ENCODE measurements at places on chromosomes 1 and 21. TPM values are rescaled to one million over a fixed set of nuclear protein-coding genes. Genes with fewer than 3 reads are reported as not detected.
A peak's percentile ranks its signal among the peaks of the same experiment; 100 is the strongest.

GRCh38 chr1:180279651-180280050 is 49.6 kb downstream of the LHX4 start:
- peaks cover 12% of the 10 kb centered on the region for H3K4me1 ChIP-seq
- H3K4me3 ChIP-seq, result no peak overlapping the region
- H3K27me3 ChIP-seq, result no peaks in the 10 kb centered on the region
- no peak for DNase-seq

DNA sequence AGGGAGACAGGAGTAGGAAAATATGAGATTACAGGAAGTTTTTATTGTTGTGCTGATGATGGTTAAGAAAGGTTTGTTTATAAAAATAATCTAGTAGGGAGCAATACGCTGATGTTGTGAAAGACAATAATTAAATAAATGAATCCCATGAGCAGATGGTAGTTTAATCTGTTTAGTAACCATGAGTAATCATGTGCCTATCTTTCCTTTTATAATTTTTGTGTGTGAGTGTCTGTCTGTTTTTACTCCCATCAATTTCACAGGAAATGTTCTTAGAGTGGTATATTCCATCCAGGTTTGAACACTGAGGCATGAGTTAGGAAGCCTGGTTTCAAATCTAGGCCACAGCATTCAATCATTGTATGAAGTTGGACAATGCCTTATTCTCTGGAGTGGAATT is 180.5 kb downstream of the OLFM3 start:
- peak overlapping the region; percentile 34 for H3K27ac ChIP-seq
- no peaks in the 10 kb centered on the region for H3K27me3 ChIP-seq
- no peak for DNase-seq
- H3K36me3 ChIP-seq, result no peaks in the 10 kb centered on the region
- H3K4me3 ChIP-seq, result no peak overlapping the region

GRCh38 chr1:61279570-61279969 is 197.2 kb downstream of the NFIA start:
- H3K4me1 ChIP-seq, result no peaks in the 10 kb centered on the region
- H3K27ac ChIP-seq, result no peak overlapping the region
- no peak for DNase-seq
- H3K36me3 ChIP-seq, result no peaks in the 10 kb centered on the region
- no peak overlapping the region for H3K4me3 ChIP-seq

Gene CA14
- polyA plus RNA-seq, result 0.08 TPM

DNA sequence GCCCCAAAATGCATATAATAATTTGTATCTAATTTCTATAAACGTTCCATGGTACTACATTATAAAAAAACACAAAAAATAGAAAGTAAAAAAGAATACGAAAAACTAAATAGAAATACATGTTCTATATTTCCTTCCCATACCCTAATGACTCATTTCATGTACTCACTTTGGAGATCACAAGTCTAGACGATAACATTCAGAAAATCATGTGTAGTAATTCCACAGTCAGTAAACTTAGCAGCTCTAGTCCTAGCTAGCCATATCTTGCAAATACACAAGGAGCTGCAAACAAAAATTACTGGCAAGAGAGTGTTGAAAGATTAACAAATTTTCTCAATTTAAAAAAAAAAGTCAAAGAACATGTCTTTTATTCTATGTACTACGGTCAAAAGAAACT is 1.4 kb downstream of the GOLPH3L start:
- H3K27me3 ChIP-seq, result no peaks in the 10 kb centered on the region
- no peak overlapping the region for H3K4me3 ChIP-seq
- DNase-seq, result no peak
- peaks cover 9% of the 10 kb centered on the region for H3K4me1 ChIP-seq

- H3K27ac ChIP-seq, result no peak overlapping the region
- H3K4me3 ChIP-seq, result no peak overlapping the region
- H3K36me3 ChIP-seq, result no peaks in the 10 kb centered on the region
- H3K27me3 ChIP-seq, result no peaks in the 10 kb centered on the region
Observed at GRCh38 chr1:40630488-40631223, 34.8 kb downstream of the RIMS3 start.

DNA sequence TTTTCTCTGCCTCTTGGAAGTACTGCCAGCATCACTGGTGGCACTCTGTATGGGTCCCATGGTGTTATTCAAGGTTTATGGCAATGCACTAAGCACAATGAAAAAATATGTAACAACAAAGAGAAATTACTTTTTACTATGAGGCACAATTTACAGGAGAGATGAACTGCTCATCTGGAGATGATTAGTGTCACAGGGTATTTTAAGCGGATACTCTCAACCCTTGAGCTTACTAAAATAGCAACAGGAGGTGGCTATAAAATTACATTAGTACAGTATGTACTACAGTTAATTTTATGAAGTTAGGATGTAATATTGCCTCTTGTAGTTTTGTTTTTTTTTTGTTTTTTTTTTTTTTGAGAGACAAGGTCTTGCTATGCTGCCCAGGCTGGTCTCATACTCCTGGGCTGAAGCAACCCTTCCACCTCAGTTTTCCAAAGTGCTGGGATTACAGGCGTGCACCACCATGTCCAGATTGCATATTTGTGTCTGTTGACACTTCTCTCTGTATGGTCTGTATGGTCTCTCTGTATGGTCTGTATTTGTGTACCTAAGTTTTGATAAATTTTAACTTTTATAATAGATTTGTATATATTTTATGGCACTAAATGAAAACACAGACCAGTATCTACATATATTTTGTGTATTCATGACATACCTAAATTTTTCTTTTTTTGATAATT is 175.6 kb upstream of the HP1BP3 start:
- H3K4me1 ChIP-seq, result no peaks in the 10 kb centered on the region
- H3K36me3 ChIP-seq, result peaks cover 28% of the 10 kb centered on the region
- no peak overlapping the region for H3K4me3 ChIP-seq
- no peak overlapping the region for H3K27ac ChIP-seq
- H3K27me3 ChIP-seq, result no peaks in the 10 kb centered on the region

DNA sequence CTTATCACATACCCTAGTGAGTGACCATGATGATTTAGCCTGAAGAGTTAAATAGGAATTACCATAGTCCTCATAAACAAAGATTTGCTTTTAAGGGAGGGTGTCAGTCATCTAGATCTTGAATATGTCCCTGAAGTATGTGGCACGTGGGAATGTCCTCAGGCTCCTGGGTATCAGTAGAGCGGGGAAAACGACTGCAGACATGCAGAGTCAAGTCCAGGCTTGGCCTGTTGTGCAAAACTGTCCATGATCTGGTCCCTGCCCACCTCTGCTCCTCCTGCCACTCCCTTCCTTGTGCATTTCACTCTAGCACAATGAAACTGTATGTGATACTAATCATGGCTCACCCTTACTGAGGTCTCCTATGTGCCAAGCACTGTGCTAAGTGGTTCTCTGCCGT is 12.9 kb downstream of the MOV10 start:
- peaks cover 17% of the 10 kb centered on the region for H3K36me3 ChIP-seq
- no peak overlapping the region for H3K27ac ChIP-seq
- H3K4me1 ChIP-seq, result no peaks in the 10 kb centered on the region
- no peak overlapping the region for H3K4me3 ChIP-seq
- H3K27me3 ChIP-seq, result no peaks in the 10 kb centered on the region

Gene CELA2B
- polyA plus RNA-seq, result not detected

- H3K4me1 ChIP-seq, result no peaks in the 10 kb centered on the region
- H3K36me3 ChIP-seq, result no peaks in the 10 kb centered on the region
- H3K4me3 ChIP-seq, result no peak overlapping the region
- DNase-seq, result no peak
- H3K27me3 ChIP-seq, result no peaks in the 10 kb centered on the region
Observed at GRCh38 chr1:230578616-230579015, 63.7 kb upstream of the COG2 start.

GRCh38 chr1:193841857-193842256 is 655.4 kb upstream of the B3GALT2 start:
- no peak overlapping the region for H3K27ac ChIP-seq
- H3K27me3 ChIP-seq, result no peaks in the 10 kb centered on the region
- no peaks in the 10 kb centered on the region for H3K4me1 ChIP-seq
- H3K36me3 ChIP-seq, result no peaks in the 10 kb centered on the region

- H3K36me3 ChIP-seq, result peaks cover 44% of the 10 kb centered on the region
- H3K27ac ChIP-seq, result no peak overlapping the region
- H3K27me3 ChIP-seq, result no peaks in the 10 kb centered on the region
Observed at GRCh38 chr1:235253219-235253962, 74.6 kb downstream of the ARID4B start.

DNA sequence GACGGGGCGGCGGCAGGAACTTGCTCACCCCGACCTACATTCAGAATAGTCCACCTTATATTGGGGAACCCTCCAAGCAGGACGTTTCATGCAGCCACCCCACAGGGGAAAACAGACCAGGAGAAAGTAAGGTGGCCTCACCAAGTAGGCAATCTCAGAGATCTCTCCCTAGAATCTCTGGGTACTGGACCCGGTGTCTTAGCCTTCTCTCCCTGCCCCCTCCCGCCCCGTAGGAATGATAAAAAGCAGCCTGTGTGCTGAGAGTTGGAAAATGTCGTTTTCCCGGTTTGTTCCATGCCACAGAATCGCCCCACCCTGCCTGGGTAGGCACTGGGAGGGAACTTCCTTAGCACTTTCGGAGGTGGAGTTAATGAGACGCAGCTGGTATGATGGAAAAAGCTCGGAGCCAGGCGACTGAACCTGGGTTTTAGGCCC is 789 bp upstream of the PTPN14 start:
- peak; percentile 36 for DNase-seq
- H3K27me3 ChIP-seq, result no peaks in the 10 kb centered on the region
- peak overlapping the region; percentile 81 for H3K4me3 ChIP-seq
- H3K36me3 ChIP-seq, result no peaks in the 10 kb centered on the region
- peak overlapping the region; percentile 95 for H3K27ac ChIP-seq

DNA sequence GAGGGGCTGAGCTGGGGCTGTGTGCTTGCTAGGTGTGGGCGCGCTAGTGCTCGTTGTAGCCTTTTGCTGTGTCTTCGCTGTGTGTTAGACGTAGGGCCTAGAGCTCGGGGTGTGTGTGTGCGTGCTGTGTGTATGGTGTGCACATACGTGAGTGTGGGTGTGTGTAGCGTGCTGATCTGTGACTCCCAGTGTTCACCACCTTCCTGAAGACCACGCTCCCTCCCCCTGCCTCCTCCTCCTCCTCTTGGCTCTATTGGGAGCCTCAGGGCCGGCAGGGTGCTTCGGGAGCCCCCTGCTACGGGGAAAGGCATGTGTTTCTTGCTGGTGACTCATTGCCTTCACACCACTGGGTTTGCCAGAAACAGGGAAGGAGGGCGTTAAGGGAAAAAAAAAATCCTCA is 9.4 kb upstream of the KCNC4 start:
- H3K27ac ChIP-seq, result no peak overlapping the region
- H3K4me1 ChIP-seq, result no peaks in the 10 kb centered on the region
- H3K27me3 ChIP-seq, result no peaks in the 10 kb centered on the region

DNA sequence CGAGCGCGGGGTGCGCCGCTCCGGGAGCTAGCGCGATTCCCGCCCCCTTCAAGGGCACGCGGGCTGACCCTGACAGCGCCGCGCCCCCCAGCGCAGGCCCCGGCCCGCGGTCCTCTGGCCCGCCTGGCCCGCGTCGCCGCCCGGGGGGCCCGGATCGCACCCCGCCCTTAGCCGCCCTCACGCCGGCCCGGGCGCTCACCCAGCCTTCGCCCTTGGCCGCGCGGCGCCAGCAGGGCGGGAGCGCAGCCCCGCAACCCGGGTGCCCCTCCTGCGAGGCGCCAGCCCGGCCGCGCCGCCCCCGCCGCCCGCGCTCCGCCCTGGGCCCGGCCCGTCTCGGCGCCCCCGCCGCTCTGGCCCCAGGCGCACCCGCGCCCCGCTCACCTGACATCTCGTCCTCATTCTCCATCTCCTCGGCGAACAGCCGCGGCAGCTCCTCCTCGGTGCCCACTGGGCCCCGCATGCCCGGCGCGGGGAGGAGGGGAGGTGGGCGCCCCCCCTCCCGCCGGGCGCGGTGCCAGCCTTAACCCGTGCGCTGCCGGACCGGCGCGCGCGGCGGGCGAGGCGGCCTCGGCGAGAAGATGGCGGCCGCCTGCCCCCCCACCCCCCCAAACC is 451 bp downstream of the CHD5 start:
- H3K36me3 ChIP-seq, result peaks cover 7% of the 10 kb centered on the region
- H3K27ac ChIP-seq, result no peak overlapping the region
- H3K4me1 ChIP-seq, result no peaks in the 10 kb centered on the region
- peak; percentile 80 for DNase-seq

Gene C1orf210
- not detected for polyA plus RNA-seq

DNA sequence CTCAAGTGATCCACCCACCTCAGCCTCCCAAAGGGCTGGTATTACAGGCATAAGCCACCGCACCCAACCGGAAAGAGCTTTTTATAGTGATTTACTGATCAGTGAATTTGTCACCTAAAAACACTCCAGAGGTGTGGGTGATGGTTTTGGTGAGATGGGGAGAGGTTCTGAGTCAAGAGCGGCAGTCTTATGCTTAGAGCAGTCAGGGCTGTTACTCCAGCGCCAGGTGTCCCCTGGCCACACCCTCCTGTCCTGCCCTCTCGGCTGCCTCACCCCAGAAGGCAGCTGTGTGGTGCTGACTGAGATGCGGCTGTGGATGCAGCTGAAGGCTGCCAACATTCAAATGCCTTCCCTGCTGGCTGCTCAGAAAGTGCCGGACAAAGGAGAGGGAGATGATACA is 94.5 kb upstream of the LPGAT1 start:
- no peak overlapping the region for H3K4me3 ChIP-seq
- H3K27ac ChIP-seq, result no peak overlapping the region
- H3K27me3 ChIP-seq, result no peaks in the 10 kb centered on the region
- DNase-seq, result no peak
- H3K36me3 ChIP-seq, result no peaks in the 10 kb centered on the region
- peaks cover under 1% of the 10 kb centered on the region for H3K4me1 ChIP-seq

Gene KIF21B
- polyA plus RNA-seq, result 0.26 TPM

Gene HPDL
- polyA plus RNA-seq, result 0.19 TPM

- H3K27me3 ChIP-seq, result peaks cover 4% of the 10 kb centered on the region
- no peaks in the 10 kb centered on the region for H3K4me1 ChIP-seq
- no peak for DNase-seq
- H3K27ac ChIP-seq, result no peak overlapping the region
- no peak overlapping the region for H3K4me3 ChIP-seq
Observed at GRCh38 chr1:38129971-38130370, 83.4 kb upstream of the POU3F1 start.

Gene SHISA4
- 42.1 TPM for polyA plus RNA-seq

Gene UBL4B
- polyA plus RNA-seq, result not detected

Gene TFF3
- polyA plus RNA-seq, result not detected

Gene TNFRSF14
- polyA plus RNA-seq, result 0.19 TPM

- no peaks in the 10 kb centered on the region for H3K4me1 ChIP-seq
- H3K36me3 ChIP-seq, result no peaks in the 10 kb centered on the region
- no peaks in the 10 kb centered on the region for H3K27me3 ChIP-seq
- no peak overlapping the region for H3K27ac ChIP-seq
- no peak for DNase-seq
Observed at GRCh38 chr1:20154301-20154831, 15.2 kb downstream of the PLA2G2F start.

Gene KRTAP11-1
- polyA plus RNA-seq, result not detected

Gene PSMG1
- 39.6 TPM for polyA plus RNA-seq

GRCh38 chr1:57986432-57986831 is 560.1 kb downstream of the OMA1 start:
- no peak overlapping the region for H3K27ac ChIP-seq
- H3K4me3 ChIP-seq, result no peak overlapping the region
- H3K4me1 ChIP-seq, result no peaks in the 10 kb centered on the region
- DNase-seq, result no peak
- no peaks in the 10 kb centered on the region for H3K27me3 ChIP-seq

Gene ACTRT2
- not detected for polyA plus RNA-seq

Gene MPL
- not detected for polyA plus RNA-seq
